ENCODE measurements at places on chromosomes 2 and 18.

DNA sequence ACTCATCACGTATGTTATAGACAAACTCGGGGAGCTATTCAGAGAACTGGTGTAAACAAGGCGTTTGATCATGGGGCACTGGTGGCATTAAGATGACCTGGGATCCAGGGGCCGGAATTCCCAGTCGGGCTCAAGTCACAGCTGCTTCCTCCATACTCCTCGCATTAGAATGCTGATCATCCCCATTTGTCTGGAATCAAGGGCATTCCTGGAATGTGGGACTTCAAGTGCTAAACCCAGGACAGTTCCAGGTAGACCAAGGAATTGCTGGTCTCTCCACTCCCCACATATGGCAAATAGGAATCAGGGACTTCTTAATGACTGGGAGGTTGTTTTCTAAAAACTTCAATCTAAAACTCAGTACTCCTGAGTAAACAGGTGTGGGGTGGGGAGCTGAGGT, 355.7 kb upstream of the RAB6C start:
- no peak for DNase-seq

DNA sequence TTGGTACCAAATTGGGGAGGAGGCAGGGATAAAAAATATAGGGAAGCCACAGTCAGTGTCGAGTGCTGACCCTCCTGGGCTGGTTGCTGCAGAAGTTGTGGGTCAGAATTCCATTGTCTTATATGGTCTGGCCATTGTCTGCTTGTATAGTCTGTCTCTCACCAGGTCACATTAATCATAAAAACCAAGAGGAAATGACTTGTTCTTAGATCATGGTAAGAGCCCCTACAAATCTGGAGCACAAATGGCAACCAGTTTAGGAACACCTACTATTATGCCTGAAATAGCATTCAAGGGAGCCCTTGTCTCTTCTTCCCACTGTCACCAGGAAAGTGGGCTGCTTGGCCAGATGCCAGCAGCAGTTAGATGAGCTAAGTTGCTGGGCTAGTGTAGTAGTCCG, 119.7 kb upstream of the RMP24 start:
- no peak for DNase-seq

GRCh38 chr2:96025194-96025492, 9.6 kb downstream of the GPAT2 start:
- DNase-seq: no peak

DNA sequence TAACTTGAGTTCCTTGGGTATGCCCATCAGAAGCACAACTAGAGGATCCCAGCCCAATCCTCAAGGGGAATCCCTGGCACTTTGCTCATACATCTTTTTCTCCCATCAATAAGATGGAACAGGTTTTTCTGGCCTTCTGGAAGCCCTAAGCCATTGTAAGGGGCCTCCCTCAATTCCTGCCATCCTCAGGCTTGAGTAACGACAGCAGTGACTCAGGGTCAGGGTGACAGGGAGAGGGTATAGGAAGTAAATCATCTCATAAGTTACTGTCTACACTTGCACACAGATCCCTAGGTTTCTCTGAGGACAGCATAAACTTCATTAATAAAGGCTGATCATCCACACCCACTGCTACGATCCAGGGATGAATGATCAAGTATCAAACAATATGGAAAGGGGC, 35.0 kb downstream of the AMER3 start:
- DNase-seq: no peak

DNA sequence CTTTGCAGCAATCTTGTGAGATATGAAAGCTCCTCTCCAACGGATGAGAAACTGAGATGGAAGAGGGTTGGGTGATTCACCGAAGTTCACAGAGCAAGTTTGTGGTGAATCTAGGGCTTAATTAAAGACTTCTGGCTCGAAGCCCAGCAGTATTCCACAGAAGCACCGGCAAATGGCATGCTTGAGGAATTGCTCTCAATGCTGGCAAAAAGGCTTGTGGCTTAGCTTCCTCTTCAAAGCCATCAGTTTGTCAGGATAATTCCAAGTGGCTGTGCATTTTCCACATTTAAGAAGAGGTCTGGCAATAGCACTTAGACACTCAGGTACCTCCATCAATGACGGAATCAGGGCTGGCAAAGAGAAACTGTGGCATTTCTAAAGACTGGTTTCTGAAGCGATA, 98.7 kb upstream of the SLC66A3 start:
- peak; percentile 94 for DNase-seq

DNA sequence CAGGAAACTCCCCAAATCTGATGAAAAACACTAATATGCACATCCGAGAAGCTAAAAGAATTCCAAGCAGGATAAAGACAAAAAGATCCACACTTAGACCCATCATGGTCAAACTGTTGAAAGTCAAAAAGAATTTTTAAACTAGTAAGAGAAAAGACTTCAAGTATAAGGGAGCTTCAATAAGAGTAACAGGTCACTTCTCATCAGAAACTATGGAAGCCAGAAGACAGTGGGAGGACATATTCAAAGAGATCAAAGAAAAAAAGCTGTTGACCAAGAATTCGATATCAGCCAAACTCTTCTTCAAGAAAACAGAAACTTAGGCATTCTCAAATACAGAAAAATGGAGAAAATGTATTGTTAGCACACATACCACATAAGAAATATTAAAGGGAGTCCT, 50.4 kb downstream of the ZC3H8 start:
- no peak for DNase-seq

DNA sequence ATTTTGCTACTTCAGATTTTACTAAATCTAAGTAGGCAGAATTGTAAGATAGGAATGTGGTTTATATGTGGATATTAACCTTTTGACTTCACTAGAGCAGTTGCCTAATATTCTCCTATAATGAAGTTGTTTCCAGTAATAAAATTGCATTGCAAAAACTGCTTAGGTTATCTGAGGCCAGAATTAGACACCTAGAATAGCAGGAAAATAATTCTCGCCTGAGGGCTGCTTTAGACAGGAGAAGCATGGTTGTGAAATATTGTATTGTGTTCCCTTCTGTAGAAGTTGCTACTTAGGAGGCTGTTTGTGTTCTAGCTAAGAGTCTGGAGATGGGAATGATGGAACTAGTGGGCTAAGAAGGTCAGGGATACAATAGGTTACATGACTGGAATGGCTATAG, 146.3 kb downstream of the PLCL1 start:
- DNase-seq: no peak

DNA sequence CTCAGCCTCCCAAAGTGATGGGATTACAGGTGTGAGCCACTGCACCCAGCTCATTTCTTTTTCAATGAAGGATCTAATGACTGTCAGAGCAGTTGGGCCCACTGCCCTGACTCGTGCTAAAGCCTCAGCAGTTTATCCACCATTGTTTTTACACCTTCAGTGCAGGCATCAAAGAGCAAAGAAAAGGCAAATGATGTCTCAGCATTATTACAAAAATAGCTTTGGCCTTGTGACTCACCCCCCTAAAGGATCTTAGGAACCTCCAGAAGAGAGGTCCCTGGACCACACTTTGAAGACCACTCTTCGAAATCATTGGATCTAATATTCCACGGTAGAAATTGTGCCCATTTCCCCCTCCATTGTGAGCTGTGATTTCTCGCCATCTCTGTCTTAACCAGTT, 21.3 kb downstream of the MLPH start:
- DNase-seq: no peak

GRCh38 chr2:69932596-69932922, 17.6 kb downstream of the MXD1 start:
- DNase-seq: no peak

- no peak for DNase-seq
These were observed 3.5 kb upstream of the FN1 start for GRCh38 chr2:215439404-215439803.

DNA sequence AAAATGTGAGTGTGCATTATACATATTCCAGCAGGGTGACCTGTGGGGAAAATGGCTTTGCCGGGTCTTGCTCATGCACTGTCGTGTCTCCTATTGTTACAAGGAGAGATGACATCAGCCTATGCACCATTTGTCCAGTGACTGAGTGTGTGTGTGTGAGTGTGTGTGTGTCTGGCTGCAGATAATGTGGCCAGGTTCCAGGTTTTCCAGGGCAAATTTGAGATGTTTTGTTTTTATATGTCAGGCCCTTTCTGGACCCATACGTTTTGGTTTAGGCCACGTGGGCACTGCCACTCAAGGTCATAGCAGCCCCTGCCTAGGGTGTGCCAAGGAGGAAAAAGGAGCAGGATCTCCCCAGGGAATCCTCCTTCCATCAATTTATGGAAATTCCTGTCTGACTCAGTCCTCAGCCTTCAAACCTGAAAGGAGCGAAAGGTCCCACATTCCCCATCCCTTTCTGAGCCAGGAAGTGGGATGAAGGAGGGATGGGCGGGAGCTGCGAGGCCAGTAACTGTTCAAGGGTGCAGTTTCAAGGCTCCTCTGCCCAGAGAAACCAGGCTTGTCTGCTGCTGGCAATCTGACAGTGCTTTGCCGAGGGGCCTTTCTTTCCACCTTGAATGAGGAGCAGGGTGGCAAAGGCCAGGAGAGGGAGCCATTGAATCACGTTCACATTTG, 93.0 kb upstream of the SMAD2 start:
- peak; percentile 54 for DNase-seq

DNA sequence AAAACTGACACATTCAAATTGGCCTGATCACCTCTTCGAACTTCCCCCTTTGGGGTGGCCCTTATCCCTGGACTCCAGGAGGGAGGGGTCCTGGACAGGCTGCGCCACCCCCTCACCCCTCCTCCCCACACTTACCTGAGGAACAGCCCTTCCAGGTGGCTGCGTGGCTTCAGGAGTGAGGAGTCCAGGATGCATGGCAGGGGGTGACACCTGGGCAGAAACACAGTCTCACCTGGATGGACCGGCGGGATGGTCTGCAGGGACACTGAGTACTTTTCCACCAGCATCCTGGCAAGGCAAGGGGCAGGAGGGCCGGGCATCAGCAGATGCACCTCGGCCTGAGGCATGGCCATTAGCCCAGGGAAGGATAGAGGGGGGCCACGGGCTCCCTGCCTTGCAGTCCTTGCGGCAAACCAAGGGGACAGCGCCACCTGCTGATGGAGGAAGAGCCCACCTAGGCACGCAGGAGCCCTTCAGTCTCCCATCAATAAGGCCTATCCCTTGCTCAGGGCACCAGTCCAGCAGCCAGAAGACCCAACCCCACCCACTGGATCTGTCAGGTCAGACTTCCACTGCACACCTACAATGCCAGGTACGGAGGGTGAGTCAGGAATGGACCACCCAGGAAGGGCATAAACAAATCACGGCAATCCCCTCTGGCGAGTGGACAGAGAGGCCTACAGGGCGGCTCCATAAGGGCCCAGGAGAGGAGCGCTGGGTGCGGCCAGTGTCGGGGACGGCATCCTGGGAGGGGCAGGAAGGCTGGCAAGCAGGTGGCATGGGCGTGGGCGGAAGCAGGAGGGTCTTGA, 26.0 kb downstream of the FAM178B start:
- DNase-seq: peak; percentile 42

DNA sequence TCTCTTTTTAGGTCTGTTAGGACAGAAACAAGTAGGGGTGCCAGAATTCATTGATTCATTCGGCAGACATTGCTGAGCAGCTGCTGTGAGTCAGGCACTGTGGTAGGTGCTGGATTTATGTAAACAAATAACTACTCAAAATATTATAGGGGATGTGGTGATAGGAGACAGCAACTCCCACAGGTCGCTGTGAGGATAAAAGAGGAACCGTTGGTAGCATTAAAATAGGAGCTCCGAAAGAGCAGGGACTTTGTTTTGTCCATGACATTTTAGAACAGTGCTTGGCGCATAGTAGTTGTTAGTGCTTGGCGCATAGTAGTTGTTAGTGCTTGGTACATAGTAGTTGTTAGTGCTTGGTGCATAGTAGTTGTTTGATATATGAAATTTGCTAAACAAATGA, 29.2 kb downstream of the ATP6V1C2 start:
- DNase-seq: no peak

- no peak for DNase-seq
These were observed 68.9 kb downstream of the ZNF521 start for GRCh38 chr18:25282896-25283703.

- DNase-seq: no peak
These were observed 215.5 kb downstream of the RNF144A start for GRCh38 chr2:7132753-7133152.

GRCh38 chr2:36570416-36570815, 27.6 kb downstream of the FEZ2 start:
- no peak for DNase-seq

GRCh38 chr2:10889651-10890215, 22.0 kb upstream of the KCNF1 start:
- DNase-seq: no peak

DNA sequence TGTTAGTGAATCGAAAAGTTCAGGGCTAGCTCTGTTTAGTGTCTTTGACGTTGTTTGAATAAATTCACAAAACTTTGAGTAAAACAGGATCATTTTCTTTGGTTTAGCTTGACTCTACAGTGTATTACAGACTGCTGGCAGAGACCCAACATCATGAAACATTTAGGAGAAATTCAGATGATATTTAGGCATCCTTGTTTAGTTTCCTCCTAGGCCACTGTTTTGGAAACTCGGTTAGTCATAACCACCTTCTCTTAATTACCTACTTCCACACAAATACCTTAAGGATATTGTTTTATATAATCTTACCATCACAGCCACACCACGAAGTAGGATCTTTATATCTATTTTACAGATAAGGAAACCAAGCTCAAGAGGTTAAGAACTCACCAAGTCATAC, 7.8 kb downstream of the LIMS1 start:
- DNase-seq: peak; percentile 46

DNA sequence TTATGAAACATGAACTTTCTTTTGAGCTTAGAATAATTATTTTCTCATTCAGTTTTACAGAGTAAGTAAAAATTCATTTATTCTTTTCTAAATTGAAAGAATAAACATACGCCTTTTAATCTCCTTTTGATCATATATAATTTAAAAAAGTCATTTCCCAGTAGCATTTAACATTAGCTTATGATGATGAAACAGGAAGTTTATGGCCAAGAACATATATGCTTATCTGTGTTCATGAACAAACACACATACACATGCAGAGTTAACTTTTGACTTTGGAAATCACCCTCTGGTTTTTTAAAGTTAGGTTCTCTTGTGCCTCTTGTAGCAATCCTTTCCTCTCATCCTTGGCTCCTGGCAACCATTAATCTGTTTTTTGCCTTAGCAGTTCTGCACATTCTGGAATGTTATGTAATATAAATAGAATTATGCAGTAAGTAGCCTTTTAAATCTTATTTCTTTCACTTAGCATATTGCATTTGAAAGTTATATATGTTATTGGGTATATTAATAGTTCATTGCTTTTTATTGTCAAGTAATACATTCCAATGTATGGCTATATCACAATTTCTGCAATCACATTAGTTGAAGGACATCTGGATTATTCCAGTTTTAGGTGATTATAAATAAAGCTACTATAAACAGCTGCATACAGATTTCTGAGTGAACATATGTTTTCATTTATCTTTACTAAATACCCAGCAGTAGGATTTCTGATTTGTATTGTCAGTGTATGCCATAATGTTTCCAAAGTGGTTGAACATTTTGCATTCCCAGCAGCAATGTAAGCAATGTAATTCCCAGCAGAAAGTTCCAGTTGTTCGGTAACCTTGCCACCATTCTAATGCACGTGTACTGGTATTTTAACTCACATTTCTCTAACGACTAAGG, 210.3 kb downstream of the ZRANB3 start:
- DNase-seq: peak; percentile 14

GRCh38 chr2:170713543-170714380, 1.4 kb upstream of the SP5 start:
- DNase-seq: no peak

GRCh38 chr2:10303694-10304378, 1.1 kb downstream of the HPCAL1 start:
- DNase-seq: no peak

- DNase-seq: no peak
These were observed 443 bp downstream of the CPSF3 start for GRCh38 chr2:9423922-9424272.

GRCh38 chr2:195535911-195536522, 121.0 kb upstream of the SLC39A10 start:
- no peak for DNase-seq

Data from fibroblast of skin of left quadriceps (primary cell).